T-helper 17 cell (primary cell): ENCODE measurements at places on chromosomes 1 and 21.

GRCh38 chr1:46094471-46095005 is 37.9 kb downstream of the PIK3R3 start:
- no peak for DNase-seq

- DNase-seq: no peak
These were observed 383.0 kb downstream of the SETD4 start for GRCh38 chr21:35677298-35677841.

- DNase-seq: peak; percentile 30
These were observed 28.4 kb downstream of the TRIM11 start for GRCh38 chr1:228378090-228378872.

DNA sequence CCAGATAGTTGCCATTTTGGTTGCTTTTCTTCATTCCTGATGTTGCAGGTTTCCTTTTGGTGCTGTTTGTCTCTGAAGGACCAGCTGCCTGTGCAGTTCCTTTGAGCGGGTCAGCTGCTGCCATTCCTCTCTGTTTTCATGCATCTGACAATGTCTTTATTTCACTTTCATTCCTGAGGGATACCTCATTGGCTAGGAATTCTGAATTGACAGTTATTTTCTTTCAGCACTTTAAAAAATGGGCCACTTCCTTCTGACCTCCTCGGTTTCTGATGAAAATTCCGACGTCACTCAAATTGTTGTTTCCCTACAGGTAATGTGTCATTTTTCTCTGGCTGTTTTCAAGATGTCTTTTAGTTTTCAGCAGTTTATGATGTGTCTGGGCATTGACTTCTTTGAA is 24.8 kb downstream of the CCSAP start:
- no peak for DNase-seq

DNA sequence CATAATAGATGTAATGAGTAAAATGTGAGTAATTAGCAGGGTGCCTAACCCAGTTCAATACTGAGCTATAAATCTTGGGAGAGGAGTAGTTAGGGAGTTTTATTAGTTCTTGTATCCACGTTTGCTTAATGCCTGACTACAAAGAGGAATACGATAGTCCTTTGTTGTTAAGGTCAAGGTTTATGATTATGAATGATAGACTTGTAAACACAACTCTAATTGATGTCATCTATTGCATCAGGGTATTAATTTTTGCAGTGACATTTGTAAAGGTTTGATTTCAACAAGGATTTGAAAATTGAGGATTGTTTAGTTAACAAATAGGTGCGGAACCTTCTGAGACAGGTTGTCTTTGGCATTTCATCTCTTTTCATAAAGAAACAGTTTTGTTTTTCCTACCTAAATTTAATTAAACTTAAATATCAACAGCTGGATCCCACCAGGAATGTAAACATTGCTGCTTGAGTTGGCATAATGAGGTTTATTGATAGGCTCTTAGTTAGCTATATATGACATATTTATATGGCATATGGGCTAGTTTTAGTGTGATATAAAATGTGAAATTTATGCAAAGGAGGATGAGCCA is 9.7 kb downstream of the SOAT1 start:
- DNase-seq: no peak

DNA sequence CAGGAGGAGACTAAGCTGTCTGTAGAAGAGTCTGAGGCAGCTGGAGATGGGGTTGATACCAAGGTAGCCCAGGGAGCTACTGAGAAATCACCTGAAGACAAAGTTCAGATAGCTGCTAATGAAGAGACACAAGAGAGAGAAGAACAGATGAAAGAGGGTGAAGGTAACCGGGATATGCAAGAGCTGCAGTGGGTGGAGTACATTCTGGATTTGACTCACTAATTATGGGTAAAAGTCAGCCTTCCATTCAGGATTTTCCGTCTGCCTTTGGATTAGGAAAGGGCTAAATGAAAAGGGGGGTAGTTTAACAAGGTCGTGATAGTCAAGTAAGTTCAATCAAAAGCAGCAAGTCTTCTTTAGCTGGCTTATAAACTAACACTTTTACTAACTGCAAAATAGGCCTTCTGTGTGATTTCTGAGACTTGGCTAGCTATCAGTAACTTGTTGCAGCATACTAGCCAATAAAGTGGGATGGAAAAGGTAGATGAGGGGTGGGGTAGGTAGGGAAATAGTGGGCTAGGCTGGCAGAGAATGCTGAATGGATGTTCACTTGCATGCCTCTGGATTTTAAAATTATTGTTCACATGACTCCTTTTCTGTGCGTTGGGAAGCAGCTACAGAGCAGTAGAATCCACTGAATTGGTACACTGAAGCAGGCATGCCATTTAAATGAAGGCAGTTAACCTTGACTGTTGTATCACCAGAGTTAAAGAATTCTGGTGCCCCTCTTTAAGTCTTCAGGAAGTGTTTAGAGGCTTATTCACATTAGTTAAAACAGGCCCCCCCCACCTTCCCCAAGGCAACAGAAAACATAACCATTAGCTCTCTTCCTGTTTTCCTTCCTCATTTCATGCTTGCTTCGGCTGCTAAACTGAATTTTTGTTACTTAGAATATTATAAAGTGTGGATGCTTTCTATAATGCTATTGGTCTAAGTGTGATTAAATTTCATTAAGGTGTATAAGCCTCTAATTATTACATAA is 15.4 kb downstream of the CCDC17 start:
- DNase-seq: no peak

GRCh38 chr1:52672946-52673345 is 25.2 kb downstream of the COA7 start:
- DNase-seq: no peak

- DNase-seq: no peak
These were observed at the start of gene SOX13 for GRCh38 chr1:204072931-204073836. Gene SOX13 (plus strand): TSS chr1:204073115. CDS start chr1:204112916, 39,801 bp downstream.

- no peak for DNase-seq
These were observed 109.1 kb downstream of the SLC45A1 start for GRCh38 chr1:8426996-8427395.

- DNase-seq: no peak
These were observed 5.4 kb upstream of the NTNG1 start for GRCh38 chr1:107135463-107135862.

DNA sequence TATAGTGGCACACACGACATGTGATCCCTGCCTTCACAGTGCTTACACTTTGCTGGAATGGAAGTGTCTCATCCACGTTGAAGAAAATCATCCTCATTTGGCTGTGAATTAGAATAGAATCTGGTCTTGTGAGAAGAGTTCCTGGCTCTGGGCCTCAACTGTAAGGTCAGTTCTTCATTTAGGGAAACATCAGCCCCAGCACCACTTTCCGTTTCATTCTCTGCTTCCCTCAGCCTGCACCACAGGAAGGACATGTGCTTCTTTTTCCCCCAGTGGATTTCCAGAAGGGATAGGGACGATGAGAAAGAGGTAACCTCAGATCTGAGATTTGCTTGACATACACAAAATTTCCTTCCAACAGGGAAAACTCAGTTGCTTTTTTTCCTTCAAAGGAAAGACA is 3.7 kb upstream of the ALX3 start:
- no peak for DNase-seq

GRCh38 chr21:44434568-44434925 is 20.8 kb upstream of the LRRC3 start:
- peak; percentile 3 for DNase-seq

- DNase-seq: no peak
These were observed 16.9 kb upstream of the PARS2 start for GRCh38 chr1:54781023-54781723.

DNA sequence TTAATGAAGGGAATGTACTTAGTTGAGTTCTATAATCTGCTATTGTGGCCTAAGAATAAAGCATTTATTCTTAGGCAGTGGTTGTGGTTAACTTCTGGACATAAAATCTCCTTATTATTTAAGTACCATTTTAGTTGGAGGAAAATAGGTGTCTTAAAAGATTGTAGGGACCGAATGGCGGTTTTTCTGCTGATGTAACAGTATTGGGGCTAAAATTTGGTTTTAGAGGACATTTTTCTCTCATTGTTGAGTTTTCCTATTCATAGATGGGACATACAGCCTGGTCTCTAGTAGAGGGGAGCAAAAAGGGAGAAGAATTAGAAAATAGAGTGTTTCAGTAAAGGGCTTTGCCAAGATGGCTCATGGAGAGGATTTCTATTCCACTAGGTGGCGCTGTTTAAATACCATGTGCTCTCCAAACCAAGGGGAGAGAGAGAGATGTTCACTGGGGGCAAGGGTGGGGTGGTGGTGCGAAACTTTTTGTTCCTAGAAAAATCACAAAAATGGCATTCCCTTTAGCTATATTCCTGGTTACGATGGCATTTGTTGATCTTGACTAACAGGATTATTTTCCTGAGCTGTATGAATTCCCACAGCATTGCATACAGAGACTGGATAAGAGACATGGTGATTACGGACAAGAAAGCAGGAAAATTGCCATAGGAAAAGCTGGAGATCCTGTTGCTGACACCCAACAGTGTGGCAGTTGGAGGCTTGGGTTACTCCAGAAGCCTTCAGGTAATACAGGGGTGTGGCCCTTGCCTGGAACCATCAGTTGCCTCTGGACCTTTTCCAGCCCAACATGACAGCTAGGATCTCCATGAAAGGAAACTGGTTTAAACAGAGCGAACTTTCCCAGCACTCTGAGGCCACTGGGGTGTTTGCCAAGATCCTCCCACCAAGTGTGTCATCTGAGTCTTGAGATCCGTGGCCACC is 18.2 kb upstream of the FCGR2A start:
- DNase-seq: peak; percentile 12

GRCh38 chr1:110465038-110465813 is 14.3 kb downstream of the PROK1 start:
- DNase-seq: no peak

DNA sequence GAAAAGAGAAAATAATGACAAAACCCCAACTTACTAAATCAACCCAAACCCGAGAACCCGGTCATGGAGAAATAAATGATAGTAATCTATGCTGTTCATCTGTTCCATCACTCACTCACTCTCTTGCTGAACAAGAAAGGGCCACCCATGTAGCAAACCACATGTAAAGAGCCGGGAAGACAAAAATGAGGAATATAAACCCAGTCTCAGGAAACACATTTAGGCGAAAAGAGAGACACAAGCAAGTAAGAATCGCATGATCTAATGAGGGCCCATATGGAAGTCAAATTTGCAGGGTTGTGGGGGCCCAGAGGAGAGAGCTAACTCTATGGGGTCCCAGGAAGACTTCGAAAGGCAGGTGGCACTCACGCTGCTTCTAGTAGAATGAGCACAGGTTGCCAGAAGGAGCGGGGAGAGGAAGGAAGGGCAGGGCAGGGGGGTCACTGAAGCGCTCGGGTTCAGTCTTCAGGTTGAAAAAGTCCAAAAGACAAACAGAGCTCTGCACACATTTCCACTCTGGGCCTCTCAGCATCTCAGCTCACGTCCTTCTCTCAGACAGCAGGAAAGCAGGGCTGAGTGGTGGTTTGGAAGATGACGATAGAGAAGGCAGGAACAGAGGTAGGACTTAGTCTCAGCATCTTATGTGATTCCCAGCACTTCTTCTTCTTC is 142.9 kb upstream of the KRTAP19-8 start:
- no peak for DNase-seq

DNA sequence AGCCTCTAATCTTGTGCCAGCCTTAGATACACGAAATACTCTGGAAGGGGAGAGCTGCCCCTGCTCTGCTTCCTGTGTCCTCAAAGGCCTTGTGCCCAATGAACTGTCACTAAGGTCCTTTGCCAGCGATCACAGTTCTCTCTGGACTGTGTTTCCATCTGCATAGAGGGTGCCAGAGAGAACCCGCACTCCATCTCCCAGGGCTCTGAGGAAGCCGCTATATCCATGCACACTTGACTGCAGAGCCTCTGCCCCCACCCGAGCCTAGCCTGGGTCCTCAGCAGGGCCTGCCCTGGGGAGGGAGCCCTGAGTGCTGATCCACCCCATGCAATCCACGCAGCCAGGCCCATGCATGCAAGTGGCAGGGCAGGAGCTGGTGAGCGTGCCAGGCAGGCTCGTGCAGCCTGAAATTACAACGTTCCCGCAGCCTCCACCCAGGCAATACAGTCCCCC is 30.6 kb upstream of the KIF21B start:
- DNase-seq: no peak

GRCh38 chr1:198105185-198105584 is 51.6 kb upstream of the NEK7 start:
- no peak for DNase-seq

- DNase-seq: no peak
These were observed 74.1 kb upstream of the CD34 start for GRCh38 chr1:207984831-207985572.

DNA sequence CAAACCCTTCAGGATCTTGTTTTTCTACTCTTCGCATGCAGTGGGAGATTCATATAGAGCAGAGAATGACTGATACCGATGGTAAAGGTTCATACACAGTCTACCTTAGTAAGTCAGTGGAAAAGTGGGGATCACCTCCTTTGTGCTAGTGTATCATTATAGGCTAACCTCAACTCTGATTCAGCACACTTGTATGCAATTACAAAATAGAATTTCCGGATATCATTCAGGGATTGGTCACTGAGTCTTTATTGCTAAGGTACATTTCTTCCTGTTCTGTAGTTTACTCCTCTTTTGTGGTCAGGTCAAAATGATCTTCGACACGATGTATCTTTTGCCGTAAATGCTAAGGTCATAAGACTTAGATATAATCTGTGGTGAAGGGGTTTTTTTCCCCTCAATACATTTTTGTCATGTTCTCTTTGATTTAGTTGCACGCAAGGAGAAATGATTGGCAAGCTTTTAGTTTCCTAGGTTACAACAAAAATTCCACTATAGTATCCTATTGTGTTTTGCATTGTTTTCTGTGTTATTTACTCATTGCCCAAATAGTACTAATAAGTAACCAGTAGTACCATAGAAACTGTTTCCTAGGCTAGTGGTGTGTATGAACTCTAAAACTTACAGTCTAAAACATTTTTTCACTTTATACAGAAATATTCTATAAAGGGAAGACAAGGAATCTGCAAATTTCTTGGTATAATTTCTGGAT is 35.7 kb upstream of the PLA2G4A start:
- no peak for DNase-seq
